ENCODE measurements at places on chromosomes 12 and 14.
A peak's percentile ranks its signal among the peaks of the same experiment; 100 is the strongest.

DNA sequence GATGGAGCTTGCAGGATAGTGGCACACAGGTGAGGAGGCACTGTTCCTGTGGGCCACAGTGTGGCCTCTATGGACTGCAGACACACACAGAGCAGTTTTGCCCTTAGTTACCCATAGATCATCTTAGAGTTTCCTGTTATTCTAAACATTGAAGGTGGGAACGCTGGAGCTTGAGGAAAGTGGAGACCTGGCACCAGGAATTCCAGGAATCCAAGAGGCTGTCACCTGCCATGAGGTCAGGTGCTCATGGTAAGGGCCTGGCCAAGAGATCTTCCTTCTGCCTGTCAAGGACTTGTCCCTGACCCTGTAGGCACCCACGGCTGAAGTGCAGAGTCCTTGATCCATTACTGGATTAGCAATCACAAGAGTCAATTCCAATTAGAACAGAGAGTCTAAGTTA lies 65.2 kb upstream of the ACTN1 start:
- DNase-seq = no peak

DNA sequence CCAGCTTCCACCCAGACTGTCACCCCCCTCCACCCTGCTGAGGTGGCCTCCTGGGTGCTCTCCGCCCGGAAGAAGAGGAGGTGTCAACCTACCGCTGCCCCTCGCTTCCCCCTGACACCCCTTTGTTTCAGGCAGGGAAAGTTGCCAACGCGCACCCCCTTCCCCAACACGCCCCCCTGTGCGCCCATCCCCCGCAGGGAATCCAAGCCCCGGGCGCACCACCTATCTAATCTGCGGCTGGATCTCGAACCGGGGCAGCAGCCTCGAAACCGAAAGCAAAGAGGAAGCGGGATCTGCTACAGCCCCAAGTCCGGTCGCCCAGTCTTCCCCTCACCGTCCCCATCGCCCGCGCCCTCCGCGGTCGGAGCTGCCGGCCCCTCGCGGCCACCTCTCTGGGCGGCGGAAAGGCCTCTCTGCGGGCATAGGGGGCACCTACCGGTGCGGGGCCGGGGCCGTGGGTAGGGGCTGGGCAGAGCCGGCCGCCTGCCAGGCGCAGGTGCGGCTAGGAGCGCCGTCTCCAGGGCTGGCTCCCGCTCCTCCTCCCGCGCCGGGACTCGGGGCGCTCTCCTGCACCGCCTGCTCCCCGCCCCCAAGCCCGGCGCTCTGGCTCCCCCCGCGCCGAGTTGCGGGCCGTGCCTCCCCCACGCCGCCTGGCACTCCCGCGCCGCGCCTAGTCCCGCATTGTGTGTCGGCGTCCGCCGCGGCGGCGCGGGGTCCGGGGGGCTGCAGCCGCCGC lies 18.3 kb upstream of the PLEKHH1 start:
- peak; percentile 43 for DNase-seq

DNA sequence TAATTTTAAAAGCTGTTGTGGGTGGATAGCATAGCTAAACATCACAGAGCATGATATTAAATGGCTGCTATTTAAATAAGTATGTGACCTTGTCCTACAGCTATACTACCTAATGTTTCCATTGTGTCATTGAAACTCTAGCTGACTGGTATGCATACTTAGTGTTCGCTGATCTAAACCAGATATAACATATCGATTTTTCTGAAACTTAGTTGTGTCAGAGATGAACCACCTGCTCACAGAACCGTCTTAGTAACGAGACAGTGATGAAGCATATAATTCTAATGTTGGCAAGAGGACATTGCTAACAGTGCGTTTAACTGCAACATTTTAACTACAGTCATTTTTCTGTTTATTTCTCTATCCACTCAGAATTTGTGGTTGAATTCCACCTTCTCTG lies 36.1 kb upstream of the NUAK1 start:
- no peak for DNase-seq

GRCh38 chr12:41589878-41590277 lies 401.8 kb downstream of the PDZRN4 start:
- DNase-seq = no peak

DNA sequence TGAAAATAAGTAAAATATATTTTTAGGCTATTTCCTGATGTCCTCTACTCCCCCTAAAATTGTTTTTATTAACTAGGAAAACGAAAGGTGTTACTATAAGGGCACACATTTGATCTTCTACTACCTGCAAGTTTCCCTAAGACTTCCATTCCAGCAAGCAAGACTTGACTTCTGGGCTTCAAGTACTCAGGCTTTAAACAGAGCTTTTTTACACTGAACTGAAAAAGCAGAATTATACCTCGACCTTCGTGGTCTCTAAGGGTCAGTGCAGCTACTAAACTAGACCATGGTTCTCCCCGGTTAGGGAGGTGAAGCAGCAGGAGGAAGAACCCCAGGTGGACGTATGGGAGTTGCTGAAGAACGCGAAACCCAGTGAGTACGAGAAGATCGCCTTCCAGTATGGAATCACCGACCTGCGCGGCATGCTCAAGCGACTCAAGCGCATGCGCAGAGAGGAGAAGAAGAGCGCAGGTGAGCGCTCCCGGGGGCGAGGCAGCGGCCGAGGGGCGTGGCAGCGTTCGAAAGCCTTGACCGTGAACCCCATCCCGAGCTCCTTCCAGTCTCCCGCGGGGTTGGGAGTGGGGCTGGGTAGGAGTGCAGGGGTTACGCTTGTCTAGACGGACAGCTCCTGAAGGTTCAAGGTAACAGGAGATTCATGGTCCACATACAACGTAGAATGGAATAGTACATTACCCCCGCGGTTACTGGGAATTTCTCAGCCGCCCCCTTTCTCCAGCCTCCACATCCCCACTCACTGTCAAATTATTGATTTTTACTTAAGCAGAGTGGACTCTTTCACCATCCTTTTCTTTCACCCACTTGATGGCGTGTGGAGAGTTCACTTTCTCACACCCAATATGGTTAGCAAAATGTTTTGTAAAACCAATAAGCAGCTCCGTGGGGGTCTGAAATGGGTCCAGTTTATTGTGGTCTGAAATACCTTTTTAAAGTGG lies 47.6 kb downstream of the MYBPC1 start:
- peak; percentile 32 for DNase-seq

- DNase-seq = no peak
Observed at GRCh38 chr12:12583510-12584178, 21.0 kb upstream of the DUSP16 start.

GRCh38 chr12:13167906-13168305 lies 28.6 kb upstream of the EMP1 start:
- DNase-seq = no peak

- DNase-seq = no peak
Observed at GRCh38 chr12:18700271-18700670, 37.5 kb downstream of the PLCZ1 start.

DNA sequence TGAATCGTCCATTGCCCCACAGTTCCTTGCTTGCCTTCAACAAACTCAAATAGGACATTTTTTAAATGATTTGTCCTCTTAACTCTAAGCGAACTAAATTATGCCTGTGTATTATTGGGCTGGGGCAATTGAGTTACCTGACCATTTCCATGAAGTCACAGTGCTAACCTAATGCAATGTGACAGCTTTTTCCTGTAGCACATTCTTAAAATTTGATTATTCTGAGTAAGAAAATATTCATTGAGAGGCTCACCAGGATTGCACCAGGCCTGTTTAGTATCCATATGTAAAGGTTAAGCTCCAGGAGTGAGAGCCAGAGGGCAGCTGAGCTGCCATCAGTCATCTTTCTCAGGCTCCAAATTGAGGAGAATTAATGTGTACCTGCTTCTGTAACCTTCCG lies 90.9 kb downstream of the GPR65 start:
- no peak for DNase-seq

GRCh38 chr12:30104971-30105370 lies 321.2 kb upstream of the TMTC1 start:
- DNase-seq = no peak

DNA sequence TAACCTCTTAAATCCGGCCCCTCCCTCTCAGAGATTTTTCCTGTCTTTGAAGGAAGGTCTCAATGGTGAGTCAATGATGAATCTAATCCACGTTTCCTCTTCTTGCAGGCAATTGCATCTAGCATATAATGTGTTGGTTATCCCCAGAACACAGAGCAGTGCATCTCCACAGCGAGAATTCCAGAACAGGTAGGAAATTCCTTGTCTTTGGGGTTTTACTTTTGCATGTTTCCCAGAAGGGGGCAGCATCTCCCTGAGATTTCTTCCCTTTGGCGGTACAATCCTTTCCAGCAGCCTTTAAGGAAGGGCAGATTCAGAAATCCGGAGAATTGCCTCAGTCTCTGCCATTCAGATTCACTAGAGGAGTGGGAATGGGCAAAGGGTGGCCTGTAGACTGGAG lies 128.0 kb downstream of the KCNA5 start:
- peak; percentile 48 for DNase-seq

- no peak for DNase-seq
Observed at GRCh38 chr14:96303981-96304380, 48.0 kb downstream of the BDKRB1 start.

DNA sequence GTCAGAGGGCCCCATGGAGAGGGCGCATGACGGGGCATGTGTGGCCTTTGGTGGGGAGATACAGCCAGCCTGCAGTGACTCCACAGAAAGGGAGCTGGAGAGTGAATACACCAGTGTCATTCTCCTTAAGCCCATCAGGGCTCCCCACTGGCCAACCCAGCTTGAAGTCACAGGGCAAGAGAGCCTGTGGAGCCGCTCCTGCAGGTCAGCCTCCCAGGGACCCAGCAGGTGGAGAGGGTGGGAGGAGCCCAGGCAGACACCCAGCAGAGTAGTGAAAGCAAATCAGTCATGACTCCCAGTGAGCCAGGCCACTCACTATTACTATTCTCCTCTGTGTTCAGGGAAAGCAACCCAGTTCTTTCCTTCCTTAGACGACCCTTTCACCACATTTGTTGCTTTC lies 110.0 kb upstream of the CPM start:
- no peak for DNase-seq

DNA sequence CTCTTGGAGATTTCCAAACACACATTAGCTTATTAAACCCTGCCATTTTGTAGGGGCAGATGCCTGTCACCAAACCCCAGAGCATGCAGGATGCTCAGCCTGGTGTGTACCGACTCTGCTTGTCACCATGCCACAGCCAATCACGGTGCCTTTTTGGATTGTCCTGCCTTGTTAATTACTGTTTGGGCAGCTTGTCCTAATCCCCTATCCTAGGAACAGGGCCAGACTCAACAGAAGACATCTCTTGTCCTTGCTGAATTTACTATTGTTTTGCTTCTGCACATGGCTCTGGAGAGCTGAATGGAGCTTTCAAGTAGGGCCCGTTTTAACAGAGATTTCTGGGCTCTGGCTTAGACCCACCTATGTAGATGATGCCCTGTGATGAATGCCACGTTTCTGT lies 388.5 kb downstream of the AACS start:
- DNase-seq = no peak

DNA sequence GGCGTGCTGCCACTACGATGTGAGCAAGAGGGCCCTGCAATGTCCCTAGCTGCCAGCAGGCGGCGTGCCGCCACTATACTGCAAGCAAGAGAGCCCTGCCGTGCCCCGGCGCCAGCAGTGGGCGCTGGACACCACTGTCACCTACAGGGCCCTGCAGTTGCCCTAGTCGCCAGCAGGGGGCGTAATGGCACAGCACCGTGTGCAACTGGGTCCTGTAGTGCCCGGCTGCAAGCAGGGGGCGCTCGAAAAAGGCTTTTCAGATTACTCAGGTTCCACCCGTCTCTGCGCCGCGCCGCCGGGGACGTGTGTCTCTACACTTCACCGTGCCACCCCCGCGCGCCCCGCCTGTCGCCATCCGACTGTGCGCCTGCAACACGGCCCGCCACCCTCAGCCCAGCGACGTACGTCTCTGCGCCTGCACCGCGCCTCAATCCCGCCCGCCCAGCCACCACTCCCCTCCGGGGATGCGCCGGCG lies 1356.9 kb downstream of the TMEM121 start:
- DNase-seq = peak; percentile 15

GRCh38 chr14:74348735-74349463 lies 628 bp downstream of the VRTN start:
- DNase-seq = no peak

DNA sequence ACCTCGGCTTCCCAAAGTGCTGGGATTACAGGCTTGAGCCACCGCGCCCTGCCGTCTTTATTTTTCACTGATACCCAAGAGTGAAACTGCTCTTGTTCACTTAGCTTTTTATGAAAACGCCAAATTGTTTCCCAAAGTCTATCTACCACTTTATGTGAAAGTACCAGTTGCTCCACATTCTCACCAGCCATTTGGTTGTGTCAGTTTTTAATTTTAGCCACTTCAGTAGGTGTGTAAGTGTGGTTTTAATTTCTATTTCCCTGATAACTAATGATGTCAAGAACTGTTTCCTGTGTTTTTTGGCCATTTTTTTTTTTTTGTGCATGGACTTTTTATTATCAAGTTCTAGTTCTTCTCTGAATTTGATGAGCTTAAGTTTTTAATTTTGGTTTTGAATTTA lies 17.1 kb downstream of the CAND1 start:
- DNase-seq = no peak

DNA sequence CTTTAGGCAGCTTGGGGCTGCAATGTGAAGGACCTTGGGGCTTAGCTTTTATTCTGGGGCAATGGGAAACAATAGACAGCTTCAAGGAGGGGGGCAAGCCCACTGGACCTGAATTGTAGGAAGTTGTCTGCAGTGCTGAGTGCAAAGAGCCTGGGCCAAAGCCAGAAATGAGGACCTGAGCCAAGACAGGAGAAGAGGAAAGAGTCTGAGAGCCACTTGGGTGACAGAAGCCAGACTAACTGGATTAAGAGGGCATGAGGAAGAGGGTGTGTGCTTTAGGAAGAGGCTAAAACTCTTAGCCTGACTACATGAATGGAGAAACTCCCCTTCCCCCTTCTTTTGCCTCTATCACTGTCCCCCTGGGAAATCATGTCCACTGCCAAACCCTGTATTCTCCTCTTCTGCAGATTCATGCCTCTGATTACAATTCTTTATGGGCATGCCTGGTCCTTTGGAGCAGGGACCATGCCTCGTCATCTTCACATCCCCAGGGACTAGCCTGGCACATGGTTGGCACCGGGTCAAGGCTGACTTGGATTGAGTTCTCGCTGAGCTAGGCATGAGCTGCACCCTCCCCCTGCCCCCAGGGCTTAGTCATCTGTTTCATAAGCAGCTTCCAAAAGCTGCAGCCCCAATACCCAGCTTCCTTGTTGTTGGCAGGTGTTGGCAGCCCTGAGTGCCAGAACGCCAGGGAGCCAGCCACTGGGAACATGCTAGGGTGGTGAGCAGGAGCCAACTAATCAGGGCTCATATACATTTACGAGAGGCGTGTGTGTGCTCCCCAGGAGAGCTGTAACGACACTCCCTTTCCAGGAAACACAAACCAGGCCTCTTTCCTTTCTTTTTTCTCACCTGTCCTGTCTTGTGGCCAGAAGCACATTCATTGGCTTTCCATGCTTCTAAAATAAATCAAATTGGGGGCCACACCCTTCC lies 27.7 kb upstream of the JDP2 start:
- no peak for DNase-seq

- DNase-seq = no peak
Observed at GRCh38 chr12:53338916-53339315, 2.8 kb upstream of the SP7 start.
